Endothelial cell of umbilical vein (primary cell): ENCODE measurements at places on chromosomes 4 and X. TPM values are rescaled to one million over a fixed set of nuclear protein-coding genes. Genes with fewer than 3 reads are reported as not detected.

DNA sequence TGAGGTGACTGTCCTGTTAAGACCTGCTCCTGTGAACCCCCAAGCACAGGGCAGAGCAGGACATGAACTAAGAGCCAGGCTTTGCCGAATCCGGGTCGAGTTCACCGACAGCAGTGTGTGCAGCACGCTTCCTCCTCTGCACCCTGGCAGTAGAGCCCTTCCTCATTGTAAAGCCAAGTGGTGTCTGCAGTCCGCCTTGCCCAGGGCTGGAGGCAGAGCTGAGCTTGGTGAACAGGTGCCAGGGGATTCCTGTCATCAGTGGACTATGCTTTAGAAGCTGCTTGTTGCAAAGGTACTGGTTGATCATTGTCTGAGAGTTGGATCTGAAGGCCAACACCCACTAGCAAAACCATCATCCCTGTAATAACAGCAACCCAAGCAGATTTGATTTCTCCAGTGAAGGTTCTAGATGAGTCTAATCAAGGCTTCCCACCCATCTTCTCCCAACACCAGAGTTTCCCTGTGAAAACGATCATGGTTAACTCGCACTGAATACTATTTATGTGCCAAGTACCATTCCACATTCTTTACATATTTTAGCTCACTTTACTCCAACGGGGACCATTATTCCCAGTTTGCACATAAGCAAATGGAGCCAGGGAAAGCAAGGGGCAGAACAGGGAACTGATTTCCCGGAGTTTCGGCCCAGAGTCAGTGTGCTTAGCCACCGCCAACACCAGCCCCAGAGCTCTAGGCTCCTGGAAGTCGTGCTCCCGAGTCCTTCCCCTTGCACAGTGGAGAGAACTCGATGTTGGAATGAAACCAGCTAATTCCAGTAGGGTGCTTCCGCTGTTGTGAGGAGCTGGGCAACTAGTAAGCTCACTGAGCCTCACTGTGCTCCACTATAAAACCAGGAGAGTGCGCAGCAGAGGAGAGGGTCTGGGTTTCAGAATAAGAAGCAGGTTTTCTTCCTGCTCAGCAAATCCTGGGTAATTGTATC is 1.4 kb upstream of the SLC34A2 start:
- no peak for DNase-seq

DNA sequence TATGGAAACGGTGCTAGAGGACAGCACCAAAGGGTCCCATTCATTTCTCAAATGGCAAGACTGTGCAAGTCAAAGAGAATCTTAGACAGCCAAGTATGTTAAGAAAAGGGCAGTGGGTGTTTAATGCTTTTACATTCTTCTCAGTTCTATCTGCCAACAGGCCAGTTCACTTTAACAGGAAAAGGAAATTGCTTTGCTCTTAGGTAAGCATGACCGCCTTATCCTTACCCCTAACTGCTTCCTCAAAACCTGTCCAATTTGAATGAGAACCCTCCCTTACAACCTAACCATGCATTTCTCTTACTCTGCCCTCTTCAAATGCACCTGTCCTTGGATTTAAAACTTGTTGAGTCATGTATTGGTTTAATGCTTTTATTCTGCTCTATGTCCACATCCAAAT is 44.5 kb upstream of the BLTP1 start:
- no peak for DNase-seq

- peak; percentile 41 for DNase-seq
Measured at GRCh38 chr4:140252141-140252741, 98.3 kb upstream of the MAML3 start.

- DNase-seq, result no peak
Measured at GRCh38 chr4:32087211-32087610, 1367.0 kb downstream of the PCDH7 start.

DNA sequence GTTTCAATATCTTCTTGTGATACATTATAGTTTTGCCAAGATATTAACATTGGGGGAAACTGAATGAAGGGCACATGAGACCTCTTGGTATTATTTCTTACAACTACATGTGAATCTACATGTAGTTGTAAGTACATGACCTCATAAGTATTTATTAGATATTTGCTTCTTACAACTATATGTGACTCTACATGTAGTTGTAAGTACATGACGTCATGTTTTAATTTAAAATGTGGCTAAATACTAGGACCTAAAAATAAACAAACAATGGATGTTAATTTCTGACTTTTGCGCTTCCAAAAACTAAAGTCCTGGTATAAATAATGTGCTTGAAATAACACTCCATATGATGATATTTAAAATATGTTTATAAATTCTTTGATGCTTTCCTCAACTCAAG is 190.2 kb downstream of the CBLL2 start:
- no peak for DNase-seq

- no peak for DNase-seq
Measured at GRCh38 chr4:110164251-110164650, 34.2 kb downstream of the ELOVL6 start.

DNA sequence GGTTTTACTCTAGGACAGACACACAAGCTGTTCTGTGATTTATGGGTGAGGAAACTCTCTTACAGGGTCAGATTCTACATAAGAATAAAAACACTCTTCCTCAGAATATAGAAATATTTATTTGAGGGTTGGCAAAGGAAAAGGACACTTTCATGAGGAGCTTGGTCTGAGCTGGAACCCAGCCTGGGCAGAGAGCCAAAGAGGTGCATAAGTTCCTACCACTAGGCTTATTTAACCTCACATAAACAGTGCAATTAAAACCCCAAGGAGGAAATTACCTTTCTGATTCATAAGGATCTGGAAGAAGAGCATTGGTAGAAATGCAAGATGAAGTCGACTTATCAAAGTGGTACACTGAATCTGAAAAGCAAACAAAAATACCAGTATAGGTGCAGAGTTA is 32.9 kb downstream of the SETD7 start:
- peak; percentile 14 for DNase-seq

- DNase-seq, result no peak
Measured at GRCh38 chr4:4459181-4459580, 72.3 kb downstream of the NSG1 start.

GRCh38 chr4:174563399-174563798 is 41.1 kb upstream of the HPGD start:
- DNase-seq, result no peak

DNA sequence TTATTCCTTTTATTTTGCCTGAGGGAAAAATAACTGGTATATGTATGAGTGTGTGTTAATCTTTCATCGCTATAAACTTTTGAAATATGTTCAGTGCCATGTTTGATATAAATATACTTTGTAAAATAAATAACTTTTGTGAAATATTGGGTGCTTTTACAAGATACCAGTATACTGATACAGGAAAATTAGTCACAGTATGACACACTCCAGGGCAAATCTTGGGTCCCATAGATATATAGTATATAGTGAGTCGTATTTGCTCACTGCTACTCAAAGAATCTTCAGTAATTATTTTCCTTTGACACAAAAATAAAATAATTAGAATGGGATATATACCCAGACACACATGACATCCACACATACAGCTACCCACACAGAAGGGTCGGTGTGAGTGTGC is 472.3 kb downstream of the GRID2 start:
- DNase-seq, result no peak

GRCh38 chr4:1826531-1827350 is 29.2 kb downstream of the LETM1 start:
- DNase-seq, result no peak

GRCh38 chrX:154490021-154490413 is 412 bp downstream of the SLC10A3 start:
- DNase-seq, result peak; percentile 2

DNA sequence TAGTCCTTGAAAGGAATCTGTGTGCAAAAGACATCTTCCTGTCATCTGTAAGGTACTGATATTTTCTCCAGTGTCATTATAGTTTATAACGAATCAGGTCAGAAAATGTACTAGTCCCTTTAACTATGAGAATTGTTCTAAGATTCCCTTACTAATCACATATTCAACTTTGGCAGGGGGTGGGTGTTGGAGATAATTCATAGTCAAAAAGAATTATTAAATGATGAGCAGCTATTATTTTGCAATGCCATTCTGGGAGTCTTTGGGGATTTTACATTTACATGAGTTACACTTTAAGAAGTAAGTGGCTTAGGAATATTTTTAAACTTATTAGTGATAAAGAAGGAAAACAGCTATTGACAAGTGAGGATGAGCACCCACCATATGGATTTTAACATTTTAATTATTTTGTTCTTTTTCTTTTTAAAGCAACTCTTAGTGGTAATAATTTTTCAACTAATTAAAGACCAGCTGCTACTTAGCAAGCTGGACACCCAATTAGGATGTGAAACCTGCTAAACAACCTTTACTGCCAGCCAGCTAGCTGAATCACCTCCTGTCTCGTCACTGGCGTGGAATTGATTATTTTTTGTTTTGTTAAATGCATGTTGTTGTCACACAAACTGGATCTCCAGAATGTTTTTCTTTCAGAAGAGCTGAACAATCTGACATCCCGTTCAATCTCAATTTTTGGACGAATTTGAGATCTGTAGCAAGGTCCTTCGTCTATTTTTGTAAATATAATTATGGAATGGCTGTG is 219.2 kb downstream of the ARAP2 start:
- no peak for DNase-seq

GRCh38 chr4:136829280-136829679 is 703.0 kb downstream of the PCDH18 start:
- no peak for DNase-seq

DNA sequence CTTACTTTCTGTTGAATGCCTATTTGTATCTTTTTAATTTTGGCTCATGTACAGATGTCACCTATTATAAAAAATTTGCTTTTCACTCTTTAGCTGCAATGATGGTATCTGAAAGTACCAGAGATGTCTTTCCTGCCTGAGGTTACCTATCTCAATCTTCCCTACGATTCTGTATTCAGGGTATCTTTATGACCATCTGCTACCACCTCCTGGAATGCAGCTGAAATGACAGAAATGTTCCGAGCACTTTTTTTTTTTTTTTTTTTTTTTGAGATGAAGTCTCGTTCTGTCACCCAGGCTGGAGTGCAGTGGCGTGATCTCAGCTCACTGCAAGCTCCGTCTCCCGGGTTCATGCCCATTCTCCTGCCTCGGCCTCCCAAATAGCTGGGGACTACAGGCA is 136.4 kb downstream of the REPS2 start:
- peak; percentile 3 for DNase-seq

DNA sequence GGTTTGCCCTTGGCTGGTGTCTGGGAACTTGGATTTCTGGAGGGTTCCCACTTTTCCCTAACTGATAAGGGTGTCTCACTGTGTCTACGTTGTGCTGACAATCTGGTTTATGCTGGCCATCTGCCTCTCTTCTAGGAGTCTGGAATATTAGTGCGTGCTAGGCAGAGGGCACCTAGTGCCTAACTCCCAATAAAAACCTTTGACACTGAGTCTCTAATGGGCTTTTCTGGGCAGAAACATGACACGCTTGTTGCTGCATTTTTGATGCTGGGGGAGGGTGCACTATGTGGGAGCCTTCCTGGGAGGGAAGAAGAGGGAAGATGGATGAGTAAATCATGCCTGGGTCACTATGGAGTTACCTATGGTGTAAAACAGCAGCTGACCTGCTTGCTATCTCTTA is 16.3 kb upstream of the ZNF41 start:
- DNase-seq, result no peak

GRCh38 chr4:162163892-162164759 is at the start of gene FSTL5:
TSS of gene FSTL5 (minus strand) at chr4:162164000. CDS start at chr4:162111396, 52,604 bp downstream.
- DNase-seq, result peak; percentile 82

- DNase-seq, result no peak
Measured at GRCh38 chrX:16851421-16851820, 18.7 kb downstream of the RBBP7 start.

DNA sequence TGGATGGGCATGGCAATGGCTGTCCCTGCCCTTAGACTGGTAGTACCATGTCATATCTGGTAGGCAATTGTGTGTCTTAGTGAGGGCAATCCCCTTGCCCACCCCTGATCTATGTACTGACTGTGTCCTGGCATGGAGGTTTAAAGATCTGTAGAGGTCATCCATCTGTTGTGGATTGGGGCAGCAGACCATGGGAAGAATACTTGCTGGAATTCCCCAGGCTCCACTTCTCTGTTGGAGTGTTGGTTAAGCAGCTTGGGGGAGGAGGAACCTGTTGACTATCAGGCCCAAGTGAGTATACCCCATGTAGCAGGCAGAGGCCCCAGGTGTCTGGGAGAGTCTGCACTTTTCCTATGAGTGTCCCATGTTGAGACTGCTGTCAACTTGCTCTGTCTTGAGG is 246.7 kb upstream of the DIPK2B start:
- no peak for DNase-seq

GRCh38 chr4:36651253-36651652 is 369.8 kb downstream of the DTHD1 start:
- DNase-seq, result no peak

DNA sequence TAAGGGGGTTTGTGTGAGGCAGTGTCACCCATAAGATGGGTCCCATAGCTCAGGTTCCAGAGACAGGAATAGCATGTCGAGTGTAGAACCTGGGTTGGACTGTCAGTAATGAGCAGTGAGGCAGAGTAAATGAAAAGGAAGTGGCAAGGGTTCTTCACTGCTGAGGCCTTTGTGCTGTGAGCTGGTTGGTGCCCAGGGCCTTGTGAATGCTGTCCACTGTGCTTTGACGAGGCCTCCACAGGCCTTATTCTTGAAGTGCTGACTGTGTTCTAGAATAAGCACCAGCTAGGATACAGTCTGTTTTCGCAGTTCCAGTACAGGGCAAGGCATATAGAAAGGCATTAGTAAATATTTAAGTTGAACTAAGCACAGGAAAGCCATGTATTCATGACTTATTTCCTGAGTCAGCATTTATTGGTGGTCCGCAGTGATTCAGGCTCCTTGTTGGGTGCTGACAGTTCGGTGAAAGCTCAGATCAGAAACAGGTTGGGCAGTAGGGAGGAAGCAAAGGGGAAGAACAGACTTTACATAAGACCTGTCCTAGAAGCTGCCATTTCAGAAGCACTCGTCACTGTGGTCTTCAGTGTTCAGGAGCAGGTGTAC is 25.6 kb upstream of the TADA2B start:
- no peak for DNase-seq

DNA sequence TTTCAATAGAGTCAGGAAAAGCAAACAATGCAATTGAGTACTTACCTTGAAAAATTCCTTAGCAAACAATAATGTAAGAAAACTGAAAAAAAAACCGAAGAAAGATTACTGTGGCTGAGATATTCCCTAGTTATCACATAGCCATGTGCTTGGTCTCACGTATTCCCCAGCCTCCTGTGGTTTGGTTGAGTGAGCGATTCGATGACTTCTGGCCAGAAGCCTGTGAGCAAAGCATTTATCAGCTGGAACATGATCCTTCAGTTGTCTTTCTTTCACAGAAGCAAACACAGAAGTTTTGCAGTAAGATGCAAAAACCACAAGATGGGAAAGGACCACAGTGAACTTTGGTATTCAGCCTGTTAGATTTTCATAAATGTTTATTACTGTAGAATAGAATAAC is 1754.3 kb upstream of the AGA start:
- DNase-seq, result no peak

- no peak for DNase-seq
Measured at GRCh38 chrX:133660281-133660680, 245.0 kb upstream of the GPC4 start.

GRCh38 chr4:2852481-2852921 is 8.9 kb downstream of the ADD1 start:
- DNase-seq, result no peak

- no peak for DNase-seq
Measured at GRCh38 chr4:51845711-51846110, 2.8 kb downstream of the DCUN1D4 start.

CLTRN gene
- not detected in 2 replicates for total RNA-seq

YTHDC1 gene
- 60.4 and 68.7 TPM in 2 replicates for total RNA-seq

S100P gene
- not detected in 2 replicates for total RNA-seq

SASH3 gene
- not detected in 2 replicates for total RNA-seq

HSFX3 gene
- not detected in 2 replicates for total RNA-seq

TET2 gene
- 17.5 and 19.8 TPM in 2 replicates for total RNA-seq

CSN1S1 gene
- not detected in 2 replicates for total RNA-seq

SCML2 gene
- total RNA-seq, result 0.69 and 2.7 TPM in 2 replicates

RTL9 gene
- not detected in 2 replicates for total RNA-seq

GAGE12E gene
- not detected in 2 replicates for total RNA-seq

PYURF gene
- total RNA-seq, result 79.7 and 81.8 TPM in 2 replicates

DSPP gene
- not detected in 2 replicates for total RNA-seq

ZNF157 gene
- total RNA-seq, result not detected in 2 replicates
